Placental epithelial cell (primary cell): ENCODE measurements at places on chromosomes 12 and 14. TPM values are rescaled to one million over a fixed set of nuclear protein-coding genes. Genes with fewer than 3 reads are reported as not detected.

RNASE3 gene
- not detected in 2 replicates for total RNA-seq

PLA2G1B gene
- not detected in 2 replicates for total RNA-seq

C12orf54 gene
- not detected in 2 replicates for total RNA-seq

PLEKHG7 gene
- not detected in 2 replicates for total RNA-seq

SYT1 gene
- total RNA-seq: under 0.01 and 0.54 TPM in 2 replicates

MYO1H gene
- 0.76 and 1.2 TPM in 2 replicates for total RNA-seq

FSCB gene
- total RNA-seq: under 0.01 and 0.11 TPM in 2 replicates

KCNJ8 gene
- not detected in 2 replicates for total RNA-seq

KCNH3 gene
- total RNA-seq: 0.22 TPM in 1 of 2 replicates, not detected in the other

C3AR1 gene
- not detected in 2 replicates for total RNA-seq

RD3L gene
- not detected in 2 replicates for total RNA-seq

NYNRIN gene
- total RNA-seq: 116 and 153 TPM in 2 replicates

AKAP6 gene
- total RNA-seq: 2.5 and 2.7 TPM in 2 replicates

CCDC177 gene
- not detected in 2 replicates for total RNA-seq

MYO1A gene
- not detected in 2 replicates for total RNA-seq

IL23A gene
- total RNA-seq: 0.22 TPM in 1 of 2 replicates, not detected in the other

SLC6A12 gene
- total RNA-seq: not detected in 2 replicates

LMBR1L gene
- total RNA-seq: 41.3 and 81.3 TPM in 2 replicates

MUCL1 gene
- total RNA-seq: not detected in 2 replicates

P2RX2 gene
- not detected in 2 replicates for total RNA-seq

EID3 gene
- total RNA-seq: 4.0 and 7.5 TPM in 2 replicates

DBX2 gene
- total RNA-seq: not detected in 2 replicates

DEPDC4 gene
- 1.4 and 3.1 TPM in 2 replicates for total RNA-seq

KRT85 gene
- total RNA-seq: under 0.01 TPM in 1 of 2 replicates, not detected in the other

FGF23 gene
- total RNA-seq: not detected in 2 replicates

NTF3 gene
- total RNA-seq: not detected in 2 replicates

AJUBA gene
- 31.0 and 70.4 TPM in 2 replicates for total RNA-seq

KRT72 gene
- total RNA-seq: not detected in 2 replicates

METTL17 gene
- 65.2 and 66.5 TPM in 2 replicates for total RNA-seq

KRT3 gene
- not detected in 2 replicates for total RNA-seq

HELB gene
- total RNA-seq: 2.8 and 4.7 TPM in 2 replicates

FNTB gene
- total RNA-seq: 15.3 and 19.3 TPM in 2 replicates

STYK1 gene
- total RNA-seq: 22.0 and 31.2 TPM in 2 replicates

RPS6KL1 gene
- 2.1 TPM in 1 of 2 replicates, not detected in the other for total RNA-seq

PXMP2 gene
- 13.0 and 29.3 TPM in 2 replicates for total RNA-seq

MYL2 gene
- total RNA-seq: not detected in 2 replicates

ZNF605 gene
- 9.0 and 11.3 TPM in 2 replicates for total RNA-seq

LMNTD1 gene
- not detected in 2 replicates for total RNA-seq

TAC3 gene
- not detected in 2 replicates for total RNA-seq

HOXC11 gene
- not detected in 2 replicates for total RNA-seq

RIC8B gene
- 9.5 and 14.5 TPM in 2 replicates for total RNA-seq

TNFAIP2 gene
- 8.6 and 12.3 TPM in 2 replicates for total RNA-seq

TSPAN9 gene
- total RNA-seq: 8.6 and 13.0 TPM in 2 replicates

SPIC gene
- not detected in 2 replicates for total RNA-seq

KRT6B gene
- 1.2 and 2.9 TPM in 2 replicates for total RNA-seq

PALS1 gene
- total RNA-seq: 11.4 and 13.2 TPM in 2 replicates

PTPRO gene
- under 0.01 TPM in 1 of 2 replicates, not detected in the other for total RNA-seq

SIX6 gene
- total RNA-seq: not detected in 2 replicates

CCDC175 gene
- total RNA-seq: not detected in 2 replicates

CLEC4C gene
- not detected in 2 replicates for total RNA-seq

AVPR1A gene
- 0.33 and 0.39 TPM in 2 replicates for total RNA-seq

LTB4R2 gene
- 6.3 and 6.8 TPM in 2 replicates for total RNA-seq

RAB2B gene
- total RNA-seq: 17.6 and 17.7 TPM in 2 replicates

MYRFL gene
- 1.2 and 2.3 TPM in 2 replicates for total RNA-seq

FCF1 gene
- total RNA-seq: 19.2 and 32.5 TPM in 2 replicates

KRT2 gene
- not detected in 2 replicates for total RNA-seq

PLCZ1 gene
- not detected in 2 replicates for total RNA-seq

GARIN6 gene
- not detected in 2 replicates for total RNA-seq

CCDC197 gene
- total RNA-seq: not detected in 2 replicates
